ENCODE measurements at places on chromosomes 11 and 22.

DNA sequence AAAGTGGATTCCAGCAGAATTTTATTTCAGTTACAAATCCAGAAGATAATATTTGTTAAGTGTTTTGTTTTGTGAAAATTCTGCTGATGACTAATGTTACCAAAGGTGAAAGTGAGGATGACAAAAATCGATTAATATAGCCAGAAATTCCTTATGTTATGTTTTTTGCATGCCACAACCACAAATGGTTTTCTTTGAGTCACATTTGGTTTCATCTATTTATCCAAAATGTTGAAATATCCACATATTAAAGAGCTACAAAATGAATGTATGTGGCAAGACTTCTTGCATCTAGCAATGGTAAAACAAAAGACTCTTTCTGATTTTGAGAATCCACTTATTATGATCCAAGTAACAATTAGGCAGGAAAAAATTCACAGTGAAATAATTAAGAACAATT lies 150.1 kb upstream of the LRRC4C start:
- no peak for DNase-seq

GRCh38 chr11:59368238-59369022 lies 9.7 kb downstream of the OR5AN1 start:
- no peak for DNase-seq

GRCh38 chr11:68226421-68226820 lies 13.3 kb upstream of the KMT5B start:
- no peak for DNase-seq

DNA sequence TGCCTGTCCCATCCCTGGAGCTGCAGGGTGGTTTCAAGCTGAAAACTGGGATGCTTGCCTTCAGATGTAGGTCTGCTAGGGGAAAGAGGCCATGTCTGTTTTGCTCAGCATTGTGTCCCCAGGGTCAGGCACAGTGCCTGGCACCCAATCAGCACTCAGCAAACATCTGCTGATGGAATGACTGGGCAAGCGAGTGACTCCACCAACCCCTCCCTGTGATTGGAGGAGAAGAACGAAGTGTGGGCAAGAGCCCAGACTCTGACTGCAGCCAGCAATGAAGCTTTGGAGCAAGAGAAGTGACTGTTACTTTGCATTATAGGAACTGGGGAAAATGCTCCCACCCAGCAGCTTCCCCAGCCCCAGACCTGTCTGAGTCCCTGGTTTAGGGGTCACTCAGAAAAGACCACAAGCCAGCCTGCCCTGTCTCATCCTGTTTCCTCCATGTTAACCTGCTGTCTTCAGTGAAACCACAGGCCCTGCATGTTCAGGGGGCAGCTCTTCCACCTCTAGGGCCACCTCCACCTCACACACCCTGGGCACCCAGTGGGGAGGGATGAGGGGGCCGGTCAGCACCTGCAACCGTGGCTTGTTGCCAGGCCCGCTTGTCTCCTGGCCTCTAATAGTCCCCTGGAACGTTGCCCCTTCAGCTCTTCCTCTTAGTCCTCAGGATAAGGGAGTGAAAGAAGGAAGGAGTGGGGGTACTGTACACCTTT lies 147.4 kb downstream of the TRIM29 start:
- DNase-seq: no peak

DNA sequence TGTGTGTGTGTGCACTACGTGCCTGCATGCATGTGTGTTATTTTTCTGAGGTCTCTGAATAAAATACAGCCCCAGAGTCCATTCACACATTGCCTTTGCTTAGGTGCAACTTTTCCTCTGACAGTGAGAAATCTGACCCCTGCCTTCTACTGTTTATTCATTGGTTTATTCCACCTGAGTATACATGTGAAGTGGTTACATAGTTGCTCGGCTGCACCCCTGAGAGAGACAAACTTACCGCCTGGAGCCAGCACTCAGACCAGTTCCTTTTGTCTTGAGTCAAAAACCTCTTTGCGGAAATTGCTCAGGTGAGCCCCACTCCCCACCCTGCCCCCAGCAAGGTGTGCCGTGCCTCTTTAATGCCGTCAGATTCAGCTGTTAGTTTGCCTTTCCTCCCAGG lies 363.6 kb downstream of the BRD1 start:
- DNase-seq: no peak

DNA sequence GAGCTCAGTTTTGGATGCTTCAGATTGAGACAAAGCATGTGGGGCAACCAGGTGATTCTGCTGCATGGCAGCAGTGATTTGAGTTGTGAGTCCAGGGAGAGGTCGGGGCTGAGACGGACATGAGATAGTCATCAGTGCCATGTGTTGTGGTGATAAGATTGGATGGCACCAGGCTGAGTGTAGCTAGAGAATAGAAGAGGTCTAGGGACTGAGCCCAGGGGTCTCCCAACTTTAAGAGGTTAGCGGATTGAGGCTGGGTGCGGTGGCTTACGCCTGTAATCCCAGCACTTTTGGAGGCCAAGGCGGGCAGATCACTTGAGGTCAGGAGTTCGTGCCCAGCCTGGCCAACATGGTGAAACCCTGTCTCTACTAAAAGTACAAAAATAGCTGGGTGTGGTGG lies 6.3 kb upstream of the CTSD start:
- no peak for DNase-seq

GRCh38 chr11:58142761-58143160 lies 17.4 kb upstream of the OR9I1 start:
- DNase-seq: no peak

DNA sequence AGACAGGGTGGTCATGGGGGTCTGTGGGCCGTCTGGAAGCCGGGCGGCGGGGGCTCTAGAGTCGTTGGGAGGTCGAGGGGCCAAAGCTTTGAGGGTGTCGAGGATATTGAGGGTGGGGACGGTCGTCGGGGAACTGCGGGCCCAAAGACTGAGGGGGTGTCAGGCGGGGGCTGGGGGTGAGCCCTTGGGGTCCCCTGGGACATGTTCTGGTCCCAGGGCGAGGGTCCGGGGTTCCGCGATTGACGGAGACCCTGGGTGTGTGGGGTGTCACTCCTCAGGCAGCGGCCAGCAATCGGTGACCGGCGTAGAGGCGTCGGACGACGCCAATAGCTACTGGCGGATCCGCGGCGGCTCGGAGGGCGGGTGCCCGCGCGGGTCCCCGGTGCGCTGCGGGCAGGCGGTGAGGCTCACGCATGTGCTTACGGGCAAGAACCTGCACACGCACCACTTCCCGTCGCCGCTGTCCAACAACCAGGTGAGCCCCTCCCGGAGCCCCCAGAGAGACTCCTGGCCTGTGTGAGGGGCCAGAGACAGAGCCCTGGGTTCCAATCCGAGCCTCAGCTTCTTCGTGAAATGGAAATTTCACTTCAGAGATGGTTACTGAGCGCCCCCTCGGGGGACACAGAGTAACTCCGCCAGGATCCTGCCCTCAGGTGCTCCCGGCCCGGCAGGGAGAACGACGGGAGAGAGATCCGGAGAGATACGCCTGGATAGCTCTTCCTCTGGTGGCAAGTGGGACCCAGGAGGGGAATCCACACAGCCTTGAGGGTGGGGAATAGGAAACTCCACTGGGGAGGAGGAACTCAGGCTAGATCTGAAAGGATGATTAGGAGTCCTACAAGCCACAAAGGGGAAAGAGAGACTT lies 714 bp downstream of the SDF2L1 start:
- DNase-seq: no peak

DNA sequence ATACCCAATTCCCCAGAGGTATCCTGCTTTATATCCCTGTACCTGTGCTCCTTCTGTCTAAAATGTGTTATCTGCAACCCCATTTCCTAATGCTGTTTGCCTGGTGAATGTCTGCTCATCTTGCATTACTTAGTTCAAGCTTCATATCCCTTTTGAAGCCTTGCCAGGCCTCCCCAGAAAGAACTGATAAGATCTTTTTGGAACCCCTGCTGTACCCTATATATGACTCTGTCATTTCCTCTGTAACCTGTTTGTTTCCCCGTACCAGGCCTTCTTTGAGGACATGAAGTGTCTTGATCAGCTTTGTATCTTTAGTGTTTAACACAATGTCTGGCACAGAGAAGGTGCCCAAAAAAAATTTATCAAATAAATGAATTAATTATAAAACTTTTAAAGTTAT lies 77.6 kb downstream of the LIF start:
- no peak for DNase-seq

GRCh38 chr11:116960930-116961329 lies 123.5 kb upstream of the APOA1 start:
- peak; percentile 52 for DNase-seq

DNA sequence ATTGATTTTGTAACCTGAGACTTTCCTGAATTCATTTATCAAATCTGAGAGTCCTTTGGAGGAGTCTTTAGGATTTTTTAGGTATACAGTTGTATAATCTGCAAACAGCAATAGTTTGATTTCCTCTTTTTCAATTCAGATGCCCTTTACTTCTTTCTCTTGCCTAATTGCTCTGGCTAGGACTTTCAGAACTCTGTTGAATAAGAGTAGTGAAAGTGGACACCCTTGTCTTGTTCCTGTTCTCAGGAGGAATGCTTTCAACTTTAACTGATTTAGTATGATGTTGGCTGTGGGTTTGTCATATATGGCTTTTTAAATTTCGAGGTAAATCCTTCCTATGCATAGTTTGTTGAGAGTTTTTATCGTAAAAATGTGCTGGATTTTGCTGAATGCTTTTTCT lies 227.4 kb downstream of the CSNK2A3 start:
- no peak for DNase-seq

DNA sequence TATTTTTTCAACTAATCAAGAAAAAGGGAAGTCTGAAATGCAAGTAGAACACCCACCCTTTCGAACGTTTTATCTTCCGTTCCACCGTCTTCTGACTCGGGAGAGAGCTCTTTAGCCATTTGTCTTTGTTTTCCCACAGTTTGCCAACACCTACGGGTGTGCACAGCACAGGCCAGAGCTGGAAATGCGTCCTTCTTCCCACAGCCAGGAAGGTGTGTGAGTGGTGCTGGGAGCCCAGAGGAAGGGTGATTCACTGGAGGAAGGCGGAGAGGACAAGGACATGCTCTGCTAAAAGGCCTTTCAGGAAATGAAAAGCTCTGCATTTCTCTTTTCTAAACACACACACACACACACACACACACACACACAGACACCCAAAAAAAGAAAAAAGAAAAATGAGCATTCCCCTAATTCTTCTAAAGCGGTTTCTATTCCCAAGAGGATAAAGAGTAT lies 18.5 kb downstream of the ENDOD1 start:
- DNase-seq: no peak

Measured in HS-5 (cell line).